Stimulated activated CD8-positive, alpha-beta memory T cell treated with anti-CD3 and anti-CD28 coated beads, Interleukin-7, amount 100 ng/mL, for 4 hours (primary cell): ENCODE measurements at places on chromosomes 6 and 20.
A peak's percentile ranks its signal among the peaks of the same experiment; 100 is the strongest.

DNA sequence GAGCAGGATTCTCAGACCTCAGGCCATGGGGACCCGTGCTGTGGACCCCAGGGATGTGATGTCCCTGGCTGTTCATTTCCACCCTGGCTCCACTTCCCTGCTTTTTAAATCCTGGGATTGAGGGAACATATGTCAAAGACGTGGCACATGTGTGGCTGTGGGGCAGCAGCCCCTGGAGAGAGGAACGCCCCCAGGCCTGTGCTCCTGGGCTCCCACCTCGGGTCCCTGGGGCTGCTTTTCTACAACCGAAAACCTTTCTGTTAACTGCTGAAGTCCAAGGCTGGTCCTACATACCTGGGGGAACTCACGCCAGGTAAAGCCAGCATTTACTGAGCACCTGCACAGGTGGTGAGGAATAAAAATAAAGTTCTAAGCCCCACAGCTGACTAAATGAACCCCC is 102.3 kb upstream of the FRMD1 start:
- DNase-seq: no peak

GRCh38 chr6:157267654-157268053 is 55.7 kb downstream of the TMEM242 start:
- DNase-seq: no peak

- DNase-seq: no peak
Measured at GRCh38 chr6:148520109-148520841, 177.6 kb downstream of the SASH1 start.

GRCh38 chr6:70474751-70475150 is 61.4 kb downstream of the FAM135A start:
- no peak for DNase-seq

DNA sequence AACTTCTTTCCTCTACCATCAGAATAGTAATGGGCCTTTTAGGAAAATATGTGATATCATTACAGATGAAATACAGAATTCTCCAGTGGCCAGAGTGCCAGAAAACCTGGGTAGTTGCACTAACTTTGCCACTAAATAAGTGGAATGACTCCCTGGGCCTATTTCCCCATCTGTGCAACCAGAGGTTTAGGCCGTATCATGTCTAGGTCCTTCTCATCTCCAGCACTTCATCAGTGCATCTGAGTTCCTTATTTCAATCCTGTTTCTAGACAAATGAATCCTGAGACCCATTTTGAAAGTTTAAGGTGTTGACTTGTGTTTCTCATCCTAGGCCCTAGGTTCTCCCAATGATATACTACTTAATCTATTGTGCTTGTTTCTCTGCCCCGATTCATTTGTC is 236.2 kb downstream of the CD83 start:
- no peak for DNase-seq

GRCh38 chr6:158737710-158738615 is 81.2 kb downstream of the EZR start:
- DNase-seq: no peak

DNA sequence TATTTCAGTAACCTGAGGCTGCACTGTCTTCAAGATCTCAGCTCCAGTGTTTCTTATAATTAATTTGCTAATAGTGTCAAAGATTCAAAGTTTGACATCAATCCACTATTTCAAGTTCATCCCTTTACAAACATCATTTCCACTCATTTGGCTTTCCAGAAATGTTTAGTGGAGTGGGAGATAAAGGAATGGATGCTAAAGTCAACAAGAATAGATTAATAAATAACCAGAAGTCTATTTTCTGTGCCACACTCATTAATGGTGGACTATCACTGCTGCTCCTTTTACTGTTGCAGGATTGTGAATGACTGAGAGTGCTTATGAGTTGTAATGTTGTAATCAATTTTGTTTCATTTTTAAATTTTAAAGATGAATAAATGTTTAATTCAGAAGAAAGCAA is 28.4 kb upstream of the EPM2A start:
- no peak for DNase-seq

DNA sequence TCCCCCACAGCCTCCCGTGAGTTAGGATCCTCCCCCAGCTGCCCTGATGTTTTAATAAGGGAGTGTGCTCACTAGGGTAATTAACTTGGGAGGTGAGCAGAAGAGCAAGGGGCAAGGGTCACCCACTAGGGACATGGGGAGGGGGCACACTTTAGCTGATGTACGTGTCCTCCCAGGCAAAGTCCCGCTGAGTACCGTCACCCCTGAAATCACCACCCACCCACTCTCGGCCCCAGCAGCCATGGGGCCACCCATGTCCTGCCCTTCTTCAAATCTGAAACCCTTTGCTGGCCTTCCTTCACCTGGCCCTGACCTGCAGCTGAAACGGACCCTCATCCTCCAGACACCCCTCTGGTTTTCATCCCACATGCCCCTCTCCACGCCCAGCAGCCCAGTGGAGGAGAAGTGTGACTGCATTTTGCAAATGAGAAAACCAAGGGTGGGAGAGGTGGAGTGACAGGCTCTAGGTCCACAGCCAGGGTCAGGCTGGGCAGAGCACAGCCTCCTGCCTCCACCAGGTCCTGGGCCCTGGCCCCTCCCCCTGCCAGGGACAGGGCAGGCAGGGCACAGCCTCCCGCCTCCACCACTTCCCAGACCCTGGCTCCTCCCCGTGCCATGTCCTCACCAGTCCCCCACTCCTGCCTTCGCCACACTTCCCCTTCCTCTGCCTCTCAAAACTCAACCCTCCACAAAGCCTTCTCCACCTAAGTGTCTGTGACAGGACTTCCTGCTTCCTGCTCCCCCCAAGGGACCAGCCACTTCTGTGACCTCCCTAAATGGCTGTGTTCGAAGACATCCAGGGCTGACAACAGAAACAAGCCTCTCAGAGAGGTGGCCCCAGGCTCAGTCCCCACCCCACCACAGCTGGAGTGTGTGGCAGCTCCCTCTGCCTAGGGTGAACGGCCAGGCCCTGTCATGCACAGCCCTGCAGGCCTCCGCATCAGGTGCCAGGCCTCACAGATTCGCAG is 15.1 kb downstream of the ACSS1 start:
- no peak for DNase-seq

GRCh38 chr6:87575423-87575822 is 14.4 kb downstream of the RARS2 start:
- no peak for DNase-seq

DNA sequence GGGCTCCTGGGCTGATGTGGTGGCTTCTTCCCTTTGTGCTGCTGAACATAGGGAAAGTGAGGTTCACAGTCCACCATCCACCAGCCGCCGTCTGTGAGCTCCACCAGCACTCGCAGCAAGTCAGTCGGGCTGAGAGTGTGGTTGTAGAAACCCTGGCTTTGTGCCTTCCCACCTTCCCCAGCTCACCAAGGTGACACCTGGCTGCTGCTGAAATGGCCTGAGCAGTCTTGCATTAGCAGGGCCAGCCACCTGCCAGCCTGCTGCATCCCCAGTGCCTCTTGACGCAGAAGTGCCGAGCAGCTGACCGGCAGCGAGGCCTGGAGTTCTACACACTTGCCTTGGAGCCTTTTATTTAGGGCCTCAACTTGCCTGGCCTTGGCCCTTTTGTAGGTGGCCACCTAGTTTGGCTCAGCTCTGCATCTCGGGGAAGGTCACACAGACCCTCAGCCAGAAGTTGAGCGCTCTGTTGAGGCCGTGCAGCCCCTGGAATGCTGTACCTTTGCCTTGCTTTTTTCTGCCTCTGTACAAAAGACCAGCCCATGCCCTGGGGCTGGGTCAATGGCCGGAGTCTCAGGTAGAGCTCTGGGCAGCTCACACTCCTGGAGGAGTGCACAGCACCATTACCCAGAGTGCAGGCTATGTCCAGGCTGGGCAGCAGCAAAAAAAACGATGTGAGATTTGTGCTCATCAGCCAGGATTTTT is 76.5 kb downstream of the PTPN1 start:
- DNase-seq: no peak

- no peak for DNase-seq
Measured at GRCh38 chr20:50921803-50922501, 9.3 kb downstream of the ADNP start.

DNA sequence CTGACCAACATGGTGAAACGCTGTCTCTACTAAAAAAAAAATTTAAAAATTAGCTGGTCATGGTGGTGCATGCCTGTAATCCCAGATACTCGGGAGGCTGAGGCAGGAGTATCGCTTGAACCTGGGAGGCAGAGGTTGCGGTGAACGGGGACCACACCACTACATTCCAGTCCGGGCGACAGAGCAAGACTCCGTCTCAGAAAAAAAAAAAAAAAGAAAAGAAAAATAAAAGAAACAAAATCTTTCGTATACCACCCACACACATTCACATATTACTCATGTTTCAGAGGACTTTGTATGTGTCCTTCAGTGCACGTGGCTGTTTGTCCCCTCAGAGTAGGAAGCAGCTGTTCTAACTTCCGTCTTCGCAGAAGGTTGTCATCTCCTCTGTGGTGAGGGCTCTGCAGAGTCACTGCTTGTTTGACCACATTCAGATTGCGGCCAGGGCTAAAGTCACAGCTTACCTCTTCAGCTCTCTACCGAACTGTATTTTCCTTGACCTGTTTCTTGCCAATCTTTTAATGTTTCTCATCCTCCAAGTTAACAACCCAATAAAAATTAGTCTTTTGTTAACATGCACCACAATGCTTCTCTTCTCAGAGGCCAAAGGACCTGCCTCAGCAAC is 36.6 kb upstream of the HIVEP1 start:
- peak; percentile 14 for DNase-seq

DNA sequence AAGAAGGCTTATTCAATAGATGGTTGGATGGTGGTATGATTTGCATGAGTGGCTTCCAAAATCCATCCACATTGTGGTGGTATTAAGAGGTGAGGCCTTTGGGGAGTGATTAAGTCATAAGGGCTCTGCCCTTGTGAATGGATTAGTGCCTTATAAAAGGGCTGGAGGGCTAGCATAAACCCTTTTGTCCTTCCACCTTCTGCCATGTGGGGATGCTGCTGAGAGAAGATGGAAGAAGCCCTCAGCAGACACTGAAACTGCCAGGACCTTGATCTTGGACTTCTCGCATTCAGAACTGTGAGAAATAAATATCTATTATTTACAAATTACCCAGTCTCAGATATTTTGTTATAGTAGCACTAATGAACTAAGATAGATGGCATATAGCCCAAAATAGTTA is 27.8 kb upstream of the SRPK1 start:
- DNase-seq: no peak

GRCh38 chr20:51029963-51030920 is 7.3 kb upstream of the KCNG1 start:
- DNase-seq: no peak

GRCh38 chr6:73028124-73028766 is 197.1 kb downstream of the KHDC1L start:
- no peak for DNase-seq

DNA sequence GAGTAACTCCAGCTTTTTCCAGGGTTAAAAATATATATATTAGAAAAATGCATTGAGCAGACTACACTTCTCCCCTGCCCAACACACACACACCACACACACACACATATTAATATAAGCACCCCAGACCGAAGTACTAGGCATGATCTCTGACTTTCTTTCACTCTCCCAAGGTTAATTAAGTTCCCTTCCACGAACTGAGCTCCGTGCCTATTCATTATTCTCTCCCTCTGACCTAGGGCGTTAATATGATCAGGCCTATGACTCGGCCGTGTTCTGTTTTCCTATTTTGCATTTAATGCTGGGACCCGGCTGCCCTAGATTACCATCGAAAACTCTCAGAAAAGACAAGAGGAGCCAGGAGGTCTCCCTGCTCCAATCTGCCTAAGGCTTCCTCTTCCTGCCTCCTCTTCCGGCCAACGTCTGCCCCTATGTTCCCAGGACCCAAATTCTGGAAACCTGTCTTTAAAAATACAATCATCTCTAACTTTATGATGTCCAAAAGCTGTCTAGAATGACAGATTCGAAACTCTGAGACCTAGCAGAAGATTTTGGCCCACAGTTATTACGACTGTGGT is 6.1 kb upstream of the POU3F2 start:
- no peak for DNase-seq

- no peak for DNase-seq
Measured at GRCh38 chr6:143276436-143276835, 174.1 kb downstream of the ADAT2 start.

DNA sequence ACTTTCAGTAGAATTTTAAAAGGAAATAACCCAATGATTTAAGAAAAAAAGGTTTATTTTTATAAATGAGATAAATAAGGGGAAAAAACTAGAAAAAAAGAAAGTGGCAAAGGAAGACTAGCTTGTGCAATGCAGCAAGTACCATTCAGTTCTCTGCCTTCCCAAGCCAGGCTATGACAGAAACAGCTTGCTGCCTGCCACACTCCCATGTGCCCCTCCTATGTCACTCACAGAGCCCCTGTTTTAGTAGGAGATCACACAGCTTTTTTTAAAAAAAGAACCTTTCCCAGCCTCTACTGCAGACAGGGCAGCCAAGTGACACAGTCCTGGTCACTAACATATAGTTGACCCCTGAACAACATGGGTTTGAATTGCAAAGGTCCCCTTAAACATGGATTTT is 13.5 kb downstream of the TBC1D7 start:
- no peak for DNase-seq

DNA sequence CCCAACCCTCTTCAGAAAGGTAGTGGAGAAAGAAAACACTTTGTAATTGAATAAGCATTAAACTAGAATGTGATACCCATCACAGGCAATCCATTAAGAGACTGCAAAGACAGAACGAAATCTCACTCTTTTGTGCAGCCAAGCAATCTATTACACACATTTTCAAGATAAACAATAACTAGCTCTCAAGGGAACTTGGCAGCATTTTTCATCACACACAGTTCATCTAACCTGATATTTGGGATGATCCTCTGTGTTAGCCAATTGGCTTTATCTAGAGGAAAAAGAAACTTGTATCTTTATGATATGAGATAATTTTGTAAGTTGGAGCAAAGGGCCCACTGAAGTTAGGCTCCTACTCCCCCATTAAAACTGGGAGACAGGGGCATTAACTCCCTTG is 1.5 kb upstream of the GZF1 start:
- no peak for DNase-seq

DNA sequence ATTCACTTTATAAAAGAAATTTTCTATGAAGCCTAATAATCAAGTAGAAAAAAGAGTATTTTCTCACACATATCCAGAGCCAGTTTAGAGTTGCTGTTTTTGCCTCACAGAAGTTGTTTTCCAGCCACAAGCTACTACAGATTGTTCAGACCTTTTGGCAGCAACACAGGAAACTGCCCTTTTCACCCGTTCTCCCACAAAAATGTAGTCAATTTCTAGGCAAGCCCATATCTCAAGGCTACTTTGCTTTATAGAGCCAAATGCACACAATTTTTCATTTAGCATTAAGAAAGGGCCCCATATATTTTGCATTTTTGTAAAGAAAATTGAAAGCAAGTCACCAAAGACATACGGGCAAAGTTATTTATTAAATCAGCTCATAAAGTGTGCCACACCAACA is 49.5 kb downstream of the EPB41L2 start:
- DNase-seq: no peak

DNA sequence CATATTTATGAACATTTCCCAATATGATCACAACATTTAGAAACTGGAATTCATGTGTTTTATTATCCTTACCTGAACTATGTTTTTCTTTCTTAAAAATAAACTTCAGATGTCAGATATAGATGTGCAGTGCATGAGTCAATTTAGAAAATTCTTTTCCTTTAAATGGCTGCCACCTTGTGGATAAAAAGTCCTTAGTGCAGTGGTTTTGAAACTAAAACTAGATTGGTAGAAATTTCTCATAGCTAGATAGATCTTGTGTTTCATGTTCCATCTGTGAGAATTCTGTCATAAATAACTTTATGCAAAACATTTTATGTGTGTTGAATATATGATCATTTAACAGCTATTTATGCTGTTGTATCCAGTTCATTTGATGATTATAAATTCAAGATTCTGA is 134.9 kb downstream of the KLHL32 start:
- no peak for DNase-seq

- no peak for DNase-seq
Measured at GRCh38 chr6:129643968-129644367, 66.0 kb downstream of the ARHGAP18 start.

GRCh38 chr6:149122850-149123821 is 194.4 kb upstream of the TAB2 start:
- no peak for DNase-seq
